Renal cortex interstitium (tissue), 15 donors: ENCODE measurements at places on chromosomes 12 and 14.

GRCh38 chr12:16392846-16393535 is 45.5 kb downstream of the MGST1 start:
- DNase-seq, result no peak

- DNase-seq, result no peak
These were observed 218 bp downstream of the LYSET start for GRCh38 chr14:93185349-93185720.

GRCh38 chr12:16285586-16285985 is 8.1 kb upstream of the SLC15A5 start:
- no peak for DNase-seq

GRCh38 chr12:1611803-1612572 is 17.0 kb upstream of the WNT5B start:
- DNase-seq, result no peak

DNA sequence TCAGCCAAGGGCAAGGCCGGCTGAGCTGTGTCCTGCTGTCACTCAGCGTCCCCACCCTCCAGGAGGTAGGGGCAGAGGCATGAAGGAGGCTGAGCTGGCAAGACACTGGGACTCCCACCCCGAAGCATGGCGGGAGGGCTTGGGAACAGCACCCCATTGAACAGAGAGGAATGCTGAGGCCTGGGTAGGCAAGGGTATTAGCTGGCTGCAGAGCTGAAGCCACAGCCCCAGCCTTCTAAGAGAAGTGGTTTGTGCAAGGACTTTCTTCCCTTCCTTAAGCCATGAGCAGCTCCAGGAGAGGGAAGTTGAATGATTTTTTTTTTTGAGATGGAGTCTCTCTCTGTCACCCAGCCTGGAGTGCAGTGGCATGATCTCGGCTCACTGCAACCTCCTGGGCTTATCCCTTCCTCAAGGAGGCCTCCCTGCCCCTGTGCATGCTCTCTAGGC is 6.6 kb upstream of the CFAP73 start:
- DNase-seq, result no peak

DNA sequence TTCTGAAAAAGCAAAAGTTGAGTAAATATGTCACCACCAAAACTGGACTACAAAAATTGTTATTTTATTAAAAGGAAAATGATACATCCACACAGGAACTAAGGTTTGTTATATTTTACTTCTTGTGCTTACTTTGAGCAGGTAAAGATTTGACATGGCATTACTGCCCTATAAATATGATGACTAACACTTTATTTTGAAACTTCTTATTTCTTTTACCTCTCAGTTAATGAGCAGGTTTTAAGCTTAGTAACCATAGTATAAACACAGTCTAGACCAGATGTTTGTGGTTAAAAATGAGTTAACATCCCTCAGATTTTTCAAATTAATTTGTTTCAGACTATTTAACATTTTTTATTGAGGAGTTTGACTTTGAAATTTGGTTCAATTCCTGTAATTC is 862.5 kb upstream of the USP15 start:
- no peak for DNase-seq

DNA sequence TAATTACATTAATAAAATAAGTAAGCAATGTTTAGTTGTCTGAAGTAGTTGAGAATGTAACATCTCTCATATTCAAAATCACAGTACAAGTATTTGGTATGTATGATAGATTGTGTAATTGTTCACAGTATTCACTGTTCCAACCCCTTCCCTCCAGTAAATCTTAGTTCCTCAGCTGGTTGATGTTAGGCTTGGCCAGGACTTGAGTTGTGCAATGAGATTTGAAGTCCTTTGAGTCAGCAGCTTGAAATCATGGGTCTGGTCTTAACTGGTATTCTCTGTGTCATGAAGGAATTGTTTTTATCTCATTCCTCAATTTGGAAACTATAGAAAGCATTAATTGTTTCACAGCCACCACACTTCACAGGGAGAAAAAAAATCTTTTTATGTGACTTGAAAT is 477.1 kb downstream of the FSCB start:
- DNase-seq, result no peak

DNA sequence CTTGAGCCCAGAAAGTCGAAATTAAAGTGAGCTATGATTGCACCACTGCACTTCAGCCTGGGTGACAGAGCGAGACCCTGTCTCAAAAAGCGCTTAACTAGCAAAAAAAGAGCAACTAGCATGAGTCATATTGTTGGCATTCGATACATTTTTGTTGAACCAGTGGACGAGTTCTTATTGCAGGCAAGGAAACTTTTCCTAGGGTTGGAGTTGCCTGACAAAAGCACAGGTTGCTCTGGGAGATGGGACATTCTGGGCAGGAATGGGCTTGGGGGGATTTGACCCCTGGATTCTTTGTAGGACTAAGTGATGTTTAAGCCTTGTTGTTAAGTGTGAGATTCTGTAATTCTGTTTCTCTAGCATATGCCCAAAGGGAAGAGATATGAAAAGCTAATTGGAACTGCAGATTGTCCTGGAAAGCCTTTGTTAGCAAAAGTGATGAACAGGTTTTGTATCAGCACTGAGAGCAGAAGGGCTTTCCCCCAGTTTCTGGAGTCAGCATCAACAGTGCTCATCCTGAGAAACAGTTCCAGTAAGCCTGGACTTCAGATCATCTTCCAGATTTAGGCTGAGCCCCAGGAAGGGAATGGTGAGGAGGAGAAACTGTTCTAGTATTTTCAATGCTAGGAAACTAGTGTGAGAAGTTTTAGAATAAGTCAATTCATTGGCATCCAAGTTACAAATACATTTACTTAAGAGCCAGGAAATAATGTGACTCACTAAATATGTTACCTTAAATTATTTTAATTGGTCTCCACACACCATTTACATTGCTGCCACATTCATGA is 123.1 kb downstream of the SRGAP1 start:
- no peak for DNase-seq

- DNase-seq, result no peak
These were observed 321.6 kb upstream of the SFSWAP start for GRCh38 chr12:131389054-131390013.

GRCh38 chr12:40313928-40314327 is 89.1 kb downstream of the LRRK2 start:
- DNase-seq, result no peak

- DNase-seq, result no peak
These were observed 3.4 kb upstream of the ATP2A2 start for GRCh38 chr12:110277530-110278254.

DNA sequence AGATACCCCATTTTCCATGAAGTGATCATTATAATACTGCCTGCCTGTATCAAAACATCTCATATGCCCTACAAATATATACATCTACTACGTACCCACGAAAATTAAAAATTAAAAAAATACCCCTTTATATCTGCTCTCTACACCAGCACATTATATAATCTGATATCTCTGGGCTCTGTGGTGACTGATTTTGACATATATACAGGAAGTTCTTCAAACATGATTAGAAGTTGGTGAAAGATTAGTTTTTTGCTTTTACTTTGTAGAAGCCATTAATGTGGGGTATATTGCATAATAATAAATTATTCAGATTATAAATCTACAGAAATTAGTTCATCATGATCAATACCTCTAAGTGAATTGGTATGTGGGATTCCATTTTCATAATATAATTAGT is 126.7 kb upstream of the MDM1 start:
- DNase-seq, result no peak

DNA sequence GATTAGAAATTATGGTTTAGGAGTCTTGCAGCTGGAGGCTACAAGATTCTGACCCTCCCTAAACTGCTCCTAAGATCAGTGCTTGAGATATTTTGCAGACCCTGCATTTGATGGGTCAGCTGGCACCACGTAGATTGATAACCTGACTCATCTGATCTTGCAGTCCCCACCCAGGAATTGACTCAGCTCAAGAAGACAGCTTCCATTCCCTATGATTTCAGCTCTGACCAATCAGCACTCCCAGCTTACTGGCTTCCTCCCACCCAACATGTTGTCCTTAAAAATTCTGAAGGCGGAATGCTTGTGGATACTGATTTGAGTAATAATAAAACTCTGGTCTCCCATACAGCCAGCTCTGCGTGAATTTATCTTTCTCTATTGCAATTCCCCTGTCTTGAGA is 23.2 kb upstream of the MTHFD1 start:
- DNase-seq, result no peak

- DNase-seq, result no peak
These were observed 706.9 kb upstream of the STXBP6 start for GRCh38 chr14:25756876-25757275.

DNA sequence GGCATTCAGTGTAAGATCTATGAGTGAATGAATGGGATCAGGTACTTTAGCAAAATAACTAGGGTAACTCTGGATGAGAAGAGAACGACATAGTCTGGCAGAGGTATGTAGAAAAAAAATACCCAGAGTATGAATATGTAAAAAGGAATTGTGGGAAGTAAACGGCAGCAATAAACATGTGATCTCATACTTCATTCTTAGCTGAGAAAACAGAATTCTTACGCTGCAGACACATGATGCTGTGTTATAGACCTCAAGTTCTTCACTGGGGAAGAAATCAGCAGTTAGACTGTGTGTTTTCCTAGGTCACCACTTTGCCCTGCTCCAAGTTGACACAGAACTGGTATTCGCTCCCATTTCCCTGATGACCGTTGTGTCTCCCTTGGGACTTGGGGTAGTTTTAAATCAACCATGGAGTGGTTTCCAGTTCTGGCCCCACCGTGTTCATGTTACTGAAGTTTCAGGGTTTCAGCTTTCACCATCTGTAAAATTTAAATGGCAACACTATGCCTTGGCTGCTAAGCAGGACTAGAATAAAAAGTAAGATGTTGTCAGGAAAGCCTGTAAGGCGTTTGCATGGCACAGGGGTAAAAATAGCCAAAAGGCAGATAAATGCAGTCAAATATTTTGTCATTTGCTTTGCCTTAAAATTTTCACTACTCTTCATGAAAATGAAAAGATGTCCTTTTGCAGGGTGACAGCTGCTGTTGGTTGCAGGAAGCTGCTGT is 223.7 kb downstream of the PELI2 start:
- DNase-seq, result no peak

DNA sequence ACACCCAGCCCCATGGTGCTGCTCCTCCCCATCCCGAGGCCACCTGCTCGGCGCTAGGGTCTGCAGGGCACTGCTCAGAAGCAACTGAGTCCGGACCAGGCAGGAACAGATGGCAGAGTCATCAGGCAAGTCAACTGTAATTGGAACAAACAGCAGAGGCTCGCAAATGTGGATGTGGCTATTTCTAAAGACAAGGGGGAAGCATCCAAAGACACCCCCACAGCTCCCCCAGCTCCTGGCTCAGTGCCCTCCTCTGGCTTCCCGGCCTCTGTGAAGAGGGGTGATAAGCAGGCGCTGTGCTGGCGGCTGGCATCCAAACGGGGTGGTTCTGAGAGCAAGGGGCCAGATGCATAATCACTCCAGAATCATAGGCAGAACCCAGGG is 125.6 kb downstream of the PIWIL1 start:
- no peak for DNase-seq

GRCh38 chr12:105109465-105110212 is 2.1 kb downstream of the WASHC4 start:
- peak; percentile 24 for DNase-seq

DNA sequence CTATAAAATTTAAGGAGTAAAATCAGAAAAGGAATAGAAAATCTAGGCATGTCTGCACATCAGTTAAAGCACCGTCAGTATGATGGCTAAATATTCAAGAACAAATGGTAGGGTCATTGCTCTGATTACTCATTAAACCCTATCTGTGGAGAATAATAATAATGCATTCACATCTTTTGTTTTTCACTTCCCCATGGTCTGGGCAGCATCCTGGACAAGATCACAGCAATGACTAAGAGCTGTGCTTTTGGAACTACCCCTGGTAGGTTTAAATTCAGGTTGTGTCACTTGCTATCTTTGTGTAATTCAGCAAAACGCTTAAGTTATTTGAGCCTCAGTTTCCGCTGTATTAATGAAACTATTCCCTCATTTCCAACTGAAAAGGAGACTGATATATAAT is 33.1 kb downstream of the C12orf42 start:
- no peak for DNase-seq

DNA sequence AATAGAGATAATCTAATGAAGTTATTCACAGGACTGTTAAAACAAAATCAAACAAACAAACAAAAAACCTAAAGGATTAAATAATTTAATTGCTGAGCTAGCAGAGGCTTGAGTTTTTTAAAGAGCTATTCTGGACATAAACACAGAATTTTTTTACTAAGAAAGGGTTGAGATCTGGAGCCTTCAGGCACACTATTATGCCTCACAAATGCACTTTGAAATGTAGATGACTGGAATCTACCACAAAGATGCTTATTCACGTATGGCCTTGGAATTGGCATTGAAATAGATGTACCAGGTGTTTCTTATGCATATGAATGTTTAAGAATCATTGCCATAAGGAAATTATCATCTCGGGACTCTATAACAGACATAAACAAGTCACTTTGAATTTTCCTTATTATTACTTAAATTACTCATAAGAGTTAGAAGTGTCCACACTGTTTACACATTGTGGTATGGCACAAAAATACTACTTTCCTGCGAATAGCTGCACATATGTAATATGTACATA is 21.6 kb downstream of the PUS7L start:
- no peak for DNase-seq

DNA sequence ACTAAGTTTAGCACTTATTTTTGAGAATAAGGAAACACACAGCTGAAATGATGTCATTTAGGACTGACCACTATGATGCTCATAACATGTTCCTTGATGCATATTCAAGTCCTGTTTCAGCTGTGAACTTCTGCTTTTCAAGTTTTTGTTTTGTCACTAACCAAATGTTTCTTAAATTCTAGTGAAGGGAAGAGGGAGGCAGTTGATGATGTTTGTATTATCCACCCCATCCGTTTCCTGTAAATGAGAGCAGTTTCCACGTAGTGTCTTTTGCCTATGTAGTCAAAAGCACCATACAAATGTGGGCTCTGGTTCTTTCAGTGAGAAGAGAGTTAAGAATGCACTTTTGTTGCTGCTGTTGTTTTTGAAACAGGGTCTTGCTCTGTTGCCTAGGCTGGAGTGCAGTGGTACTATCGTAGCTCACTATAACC is 491.8 kb downstream of the PCNX1 start:
- DNase-seq, result no peak

GRCh38 chr14:20617138-20618003 is 24.1 kb downstream of the OR6S1 start:
- no peak for DNase-seq

DNA sequence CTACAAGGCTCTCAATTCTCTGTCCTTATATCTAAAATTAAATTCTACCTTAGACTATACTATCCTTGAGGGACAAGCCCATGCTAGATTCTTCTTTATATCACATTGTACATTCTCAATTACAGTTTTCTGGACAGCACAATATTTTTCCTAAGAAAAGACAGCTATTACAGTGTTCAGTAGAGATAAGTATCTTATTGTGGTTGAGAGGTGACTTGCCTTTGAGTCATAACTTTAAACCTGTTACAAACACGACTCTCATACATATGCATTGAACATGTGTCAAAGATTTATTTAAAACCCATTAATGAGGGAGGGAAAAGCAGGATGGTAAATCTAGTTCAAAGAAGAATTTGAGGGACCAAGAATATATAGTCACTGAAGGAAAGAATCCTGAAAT is 61.1 kb downstream of the TPH2 start:
- DNase-seq, result no peak

DNA sequence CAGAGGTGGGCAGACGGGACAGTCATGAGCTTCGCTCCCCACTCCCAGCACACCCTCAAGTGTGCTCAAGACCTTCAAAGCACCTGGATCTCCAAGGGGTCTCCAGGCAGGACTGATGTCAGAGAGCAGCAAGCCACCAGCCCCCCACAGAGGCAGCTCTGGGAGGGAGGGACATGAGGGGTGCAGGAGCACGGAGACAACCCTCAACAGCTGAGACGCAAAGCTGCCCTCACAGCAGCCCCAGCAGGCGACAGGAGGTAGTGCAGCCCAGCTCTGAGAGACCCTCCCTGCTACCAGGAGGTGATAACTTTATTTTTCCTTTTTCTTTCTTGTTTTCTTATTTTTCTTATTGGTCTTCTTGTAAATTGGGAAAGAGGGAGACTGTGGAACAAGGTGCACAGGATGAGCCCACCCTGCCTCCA is 17.9 kb downstream of the SIVA1 start:
- DNase-seq, result no peak
